Endodermal cell (in vitro differentiated cells): ENCODE measurements at places on chromosomes 12 and 14.

- peak; percentile 53 for DNase-seq
Observed at GRCh38 chr14:71891185-71891584, 41.0 kb upstream of the RGS6 start.

DNA sequence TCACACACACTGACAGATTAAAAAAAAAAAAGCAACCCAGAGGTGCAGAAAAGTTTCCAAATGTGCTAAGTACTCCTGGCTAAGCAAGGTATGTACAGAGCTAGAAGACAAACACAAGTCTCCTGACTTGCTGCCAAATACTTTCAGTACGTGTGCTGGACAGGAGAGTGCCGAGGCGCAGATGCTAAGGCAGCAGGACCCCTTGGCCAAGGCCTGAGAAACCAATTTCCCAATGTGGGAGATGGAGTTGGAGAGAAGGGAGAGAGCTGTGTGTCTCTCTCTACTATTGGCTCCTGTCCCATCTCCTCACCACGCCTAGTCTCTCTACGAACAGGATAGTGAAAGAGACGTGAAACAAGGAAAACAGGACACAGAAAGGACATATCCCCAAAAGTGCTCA lies 5.3 kb downstream of the SPRYD3 start:
- DNase-seq = no peak

DNA sequence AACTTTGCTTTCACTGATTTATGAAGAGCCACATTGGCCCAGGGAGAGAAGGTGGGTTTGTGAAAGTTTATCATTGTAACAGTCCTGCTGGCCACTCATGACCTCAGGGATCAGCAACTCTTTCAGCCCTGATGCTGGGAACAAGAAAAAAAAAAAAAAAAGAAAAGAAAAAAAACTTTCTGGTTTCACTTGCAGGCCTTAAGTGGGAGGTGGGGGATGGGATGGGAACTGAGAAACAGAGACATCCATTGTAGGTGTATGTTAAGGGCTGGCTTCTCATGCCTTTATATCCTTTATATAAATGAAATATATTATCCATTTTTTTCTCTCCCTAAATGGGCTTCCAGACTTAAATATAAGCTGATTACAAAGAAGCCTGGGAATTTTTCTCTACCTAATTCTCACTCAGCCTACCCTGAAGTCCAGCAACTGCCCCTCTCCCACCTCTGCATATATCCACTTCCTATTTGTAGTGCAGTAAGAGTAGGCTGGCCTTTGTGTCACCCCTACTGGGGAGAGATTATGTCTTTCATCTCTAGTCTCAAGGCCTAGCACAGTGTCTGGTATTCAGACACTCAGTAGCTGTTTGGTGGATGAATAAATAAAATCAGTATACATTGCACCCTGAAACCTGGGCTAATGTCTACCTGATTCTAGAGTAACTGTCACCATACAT lies 187.1 kb downstream of the KICS2 start:
- DNase-seq = no peak

- no peak for DNase-seq
Observed at GRCh38 chr14:29215853-29216252, 449.3 kb downstream of the FOXG1 start.

DNA sequence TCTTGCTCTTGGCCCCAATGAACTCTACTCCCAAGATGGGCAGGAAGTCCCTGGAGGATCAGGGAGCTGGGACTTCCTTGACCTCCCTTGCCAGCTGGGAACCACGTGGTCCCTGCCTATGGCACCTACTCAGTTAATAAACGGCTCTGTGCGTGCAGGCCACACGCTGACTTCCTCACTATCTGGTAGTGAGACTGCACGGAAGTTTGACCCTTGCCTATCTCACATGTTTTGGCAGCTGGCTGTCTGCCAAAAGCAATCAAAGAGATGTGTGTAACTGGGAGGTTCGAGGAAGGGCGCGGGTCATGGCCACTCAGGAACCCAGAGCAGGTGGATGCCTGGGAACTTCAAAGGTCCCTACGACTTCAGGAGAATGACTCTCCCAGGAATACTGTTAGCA lies 57.9 kb downstream of the RFLNA start:
- no peak for DNase-seq

- DNase-seq = no peak
Observed at GRCh38 chr12:120830052-120830940, 73.9 kb downstream of the SPPL3 start.

GRCh38 chr12:108816652-108817335 lies 40.6 kb downstream of the SSH1 start:
- no peak for DNase-seq

- DNase-seq = no peak
Observed at GRCh38 chr12:47762850-47763465, 4.3 kb upstream of the RAPGEF3 start.

GRCh38 chr14:35944847-35945246 lies 118.7 kb downstream of the BRMS1L start:
- DNase-seq = peak; percentile 86

DNA sequence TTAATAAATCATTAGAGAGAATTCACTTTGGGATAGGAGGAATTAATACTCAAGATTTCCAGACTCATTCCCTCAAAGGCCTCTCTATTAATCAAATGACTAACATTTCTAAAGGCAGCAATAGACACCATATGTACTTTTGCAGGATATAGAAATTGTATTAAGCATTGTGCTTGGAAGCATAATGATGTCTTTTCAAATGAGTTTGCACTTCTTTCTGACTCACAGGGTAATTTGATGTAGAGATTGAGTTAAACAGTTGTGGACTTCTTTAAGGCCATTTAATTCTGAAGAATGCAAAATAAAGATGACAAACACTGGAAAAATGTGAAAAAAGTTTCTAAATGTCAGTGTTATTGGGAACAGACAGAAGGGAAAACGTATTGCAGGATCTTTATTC lies 63.4 kb upstream of the CSRP2 start:
- DNase-seq = no peak

- DNase-seq = no peak
Observed at GRCh38 chr12:100823963-100824362, 29.4 kb downstream of the ANO4 start.

- DNase-seq = no peak
Observed at GRCh38 chr12:46360370-46360769, 12.2 kb downstream of the SLC38A2 start.

DNA sequence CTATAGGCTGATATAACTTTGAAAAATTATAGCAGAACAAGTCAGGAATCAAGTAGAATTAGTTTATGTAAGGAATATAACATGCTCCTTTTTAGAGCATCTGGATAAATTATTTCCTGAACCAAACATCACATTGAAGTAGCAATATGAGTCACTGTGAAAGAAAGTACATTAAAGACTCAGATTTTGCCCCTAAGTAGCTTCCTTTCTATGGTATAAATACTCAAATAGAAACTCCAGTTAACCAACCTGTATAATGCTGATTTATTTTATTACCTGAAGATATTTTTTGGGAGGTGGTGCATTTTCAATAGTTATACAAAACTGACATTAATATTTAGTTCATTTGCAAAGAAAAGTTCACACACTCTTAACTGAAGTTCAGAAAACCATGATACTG lies 312.1 kb downstream of the ITPR2 start:
- no peak for DNase-seq

DNA sequence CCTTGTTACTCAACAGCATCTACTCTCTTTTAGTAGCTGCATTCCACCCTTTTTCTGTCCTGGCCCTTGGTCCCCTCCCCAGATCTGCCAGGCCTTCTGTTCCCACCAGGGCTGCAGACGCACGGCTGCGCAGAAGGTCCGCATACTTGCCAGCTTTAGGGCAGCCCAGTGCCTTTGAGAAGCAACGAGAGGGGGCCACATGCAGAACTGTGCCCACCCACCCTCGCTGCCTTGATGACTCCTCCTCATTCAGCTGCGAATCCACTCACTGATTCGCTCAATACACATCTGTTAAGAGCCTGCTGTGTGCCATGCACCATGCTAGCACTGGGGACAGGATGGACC lies 39.2 kb downstream of the PRIMA1 start:
- DNase-seq = no peak

DNA sequence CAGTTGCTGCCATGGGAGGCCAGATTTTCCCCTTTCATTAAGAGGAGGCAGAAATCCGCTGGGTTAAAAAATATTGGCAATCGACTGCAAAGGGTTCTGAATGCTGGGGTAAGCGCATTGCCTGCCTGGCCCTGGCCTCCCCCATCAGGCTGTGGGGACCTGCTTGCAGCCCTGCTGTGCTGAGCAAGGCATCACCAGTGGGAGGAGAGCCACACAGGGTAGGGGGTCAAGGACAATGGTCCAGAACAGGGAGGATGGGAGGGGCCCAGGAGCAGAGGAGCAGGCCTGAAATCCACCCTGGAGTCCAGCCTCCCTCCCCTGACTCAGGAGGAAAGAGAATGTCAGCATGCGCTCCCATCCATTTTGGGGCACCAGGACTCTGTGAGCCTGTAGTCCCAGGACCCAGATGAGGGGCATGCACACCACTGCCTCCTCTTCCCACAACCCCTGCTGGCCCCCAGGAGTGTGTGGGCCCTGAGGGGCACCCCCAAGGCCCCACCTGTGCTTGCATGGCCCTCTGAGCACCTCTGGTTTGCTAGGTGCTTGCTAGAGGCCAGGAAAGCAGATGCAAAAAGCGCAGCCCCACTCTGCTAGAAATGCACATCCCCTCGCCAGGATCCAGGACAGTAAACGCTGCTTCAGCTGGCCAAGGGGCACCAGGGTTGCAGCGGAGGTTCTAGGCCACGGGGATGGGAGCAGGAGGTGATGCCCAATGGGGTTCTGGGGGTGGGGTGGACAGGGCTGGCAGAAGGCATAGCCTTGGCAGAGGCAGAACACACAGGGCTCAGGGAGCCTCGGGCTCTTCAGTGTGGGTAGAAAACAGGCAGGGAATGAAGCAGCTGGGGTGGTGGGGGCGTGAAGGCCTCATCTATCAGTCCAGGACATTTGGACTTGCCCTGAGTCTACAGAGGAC lies 14.6 kb downstream of the TESC start:
- DNase-seq = peak; percentile 52

DNA sequence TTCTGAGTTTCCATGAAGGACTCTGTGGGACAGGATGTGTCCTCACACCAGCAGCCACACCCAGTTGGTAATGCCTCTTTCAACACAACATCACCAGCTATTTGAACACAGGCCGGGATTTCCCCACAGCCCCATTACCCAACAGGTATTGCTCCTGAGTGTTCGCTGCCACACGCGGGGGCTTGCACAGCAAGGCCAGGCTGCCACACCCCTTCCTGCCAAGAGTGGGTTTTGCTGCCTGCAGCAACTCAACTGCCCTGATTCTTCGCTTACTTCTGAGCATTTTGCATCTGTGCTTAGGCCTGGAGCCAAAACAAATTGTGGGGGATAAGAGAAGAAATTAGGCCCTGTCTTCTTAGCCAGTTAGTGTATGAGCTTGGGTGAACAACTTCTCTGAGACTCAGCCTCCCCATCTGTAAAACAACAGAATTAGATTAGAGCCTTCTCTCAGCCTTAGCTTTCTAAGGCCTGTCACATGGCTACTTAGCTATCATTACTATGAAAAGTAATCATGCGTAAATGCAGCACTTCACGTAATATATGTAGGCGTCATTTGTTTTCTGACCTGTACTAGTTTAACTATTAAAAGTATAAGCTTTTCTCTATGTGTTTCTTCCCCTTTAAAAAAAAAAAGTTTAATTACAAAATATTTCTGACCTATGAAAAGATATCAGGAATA lies 20.0 kb downstream of the CKAP4 start:
- DNase-seq = peak; percentile 48

- DNase-seq = no peak
Observed at GRCh38 chr12:98127336-98127679, 388.1 kb upstream of the TMPO start.

- peak; percentile 89 for DNase-seq
Observed at GRCh38 chr14:23562822-23563472, 4.6 kb downstream of the AP1G2 start.

DNA sequence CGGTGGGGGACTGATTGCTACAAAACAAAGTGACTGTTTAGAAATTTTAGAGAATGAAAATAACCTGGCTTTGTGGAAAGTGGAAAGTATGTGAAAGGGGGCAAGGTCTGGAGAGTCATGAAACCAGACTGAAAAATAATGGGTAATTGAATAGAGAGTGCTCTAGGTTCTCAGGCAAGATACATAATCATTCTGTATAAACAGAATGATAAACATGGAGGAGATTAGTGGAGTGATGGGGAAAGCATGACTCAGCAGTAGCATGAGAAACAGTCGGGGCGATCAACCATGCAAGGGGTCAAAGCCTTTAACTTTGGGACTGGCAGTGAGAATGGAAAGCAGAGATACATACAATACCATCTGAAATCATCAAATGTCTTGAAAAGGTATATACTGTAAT lies 332.5 kb downstream of the CCER1 start:
- DNase-seq = no peak

GRCh38 chr12:91185421-91185820 lies 2.8 kb upstream of the DCN start:
- no peak for DNase-seq

GRCh38 chr12:82627799-82628198 lies 58.9 kb upstream of the TMTC2 start:
- peak; percentile 71 for DNase-seq

DNA sequence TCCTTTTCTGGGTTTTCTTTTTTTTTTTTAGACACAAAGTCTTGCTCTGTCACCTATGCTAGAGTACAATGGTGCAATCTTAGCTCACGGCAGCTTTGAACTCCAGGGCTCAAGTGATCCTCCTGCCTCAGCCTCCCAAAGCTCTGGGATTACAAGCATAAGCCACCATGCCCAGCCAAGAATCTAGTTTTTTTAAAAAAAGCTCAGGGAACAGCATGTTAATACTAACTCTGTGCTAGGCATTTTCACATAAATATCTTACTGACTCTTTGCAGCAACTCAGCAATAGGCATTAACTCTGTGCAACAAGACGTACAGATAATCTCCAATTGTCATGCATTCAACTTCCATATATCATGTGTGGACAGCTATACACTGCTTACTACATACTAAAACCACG lies 97.4 kb downstream of the LLPH start:
- DNase-seq = no peak

DNA sequence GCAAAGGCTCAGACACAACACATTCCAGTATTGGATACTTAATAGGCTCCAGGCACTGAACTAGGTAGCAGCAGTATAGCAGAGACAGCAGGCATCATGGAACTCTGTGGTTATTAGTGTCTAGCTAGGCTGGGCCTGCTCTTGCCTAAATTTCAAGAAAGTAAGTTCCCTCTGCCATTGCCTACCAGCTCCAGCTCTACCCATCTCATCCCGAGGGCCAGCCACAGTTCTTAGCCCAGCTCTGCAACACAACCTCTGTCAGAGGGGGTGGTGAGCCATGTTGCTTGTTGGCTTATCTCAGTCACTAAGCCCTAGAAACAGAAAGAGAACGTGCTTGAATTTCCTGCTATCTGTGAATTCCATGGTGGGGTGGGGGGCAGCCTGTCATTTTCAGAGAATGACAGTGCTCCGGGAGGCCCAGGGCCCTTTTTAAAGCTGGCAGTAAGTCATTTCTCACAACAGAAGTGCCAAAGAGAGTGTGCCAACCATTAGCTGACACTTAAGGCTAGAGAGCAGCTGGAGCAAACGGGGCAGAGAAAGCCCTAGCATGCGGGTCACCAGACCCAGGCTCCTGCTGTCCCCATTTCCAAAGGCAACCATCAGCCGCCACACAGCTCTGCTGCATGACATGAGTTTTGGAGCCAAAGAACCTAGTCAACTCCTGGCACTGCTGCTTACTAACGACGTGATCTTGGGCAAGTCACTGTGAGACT lies 105.9 kb downstream of the PRMT8 start:
- no peak for DNase-seq
